Retinal pigment epithelial cell (primary cell): ENCODE measurements at places on chromosomes 1 and 21.

GRCh38 chr1:77076759-77077158 is 142.5 kb downstream of the PIGK start:
- DNase-seq, result no peak

DNA sequence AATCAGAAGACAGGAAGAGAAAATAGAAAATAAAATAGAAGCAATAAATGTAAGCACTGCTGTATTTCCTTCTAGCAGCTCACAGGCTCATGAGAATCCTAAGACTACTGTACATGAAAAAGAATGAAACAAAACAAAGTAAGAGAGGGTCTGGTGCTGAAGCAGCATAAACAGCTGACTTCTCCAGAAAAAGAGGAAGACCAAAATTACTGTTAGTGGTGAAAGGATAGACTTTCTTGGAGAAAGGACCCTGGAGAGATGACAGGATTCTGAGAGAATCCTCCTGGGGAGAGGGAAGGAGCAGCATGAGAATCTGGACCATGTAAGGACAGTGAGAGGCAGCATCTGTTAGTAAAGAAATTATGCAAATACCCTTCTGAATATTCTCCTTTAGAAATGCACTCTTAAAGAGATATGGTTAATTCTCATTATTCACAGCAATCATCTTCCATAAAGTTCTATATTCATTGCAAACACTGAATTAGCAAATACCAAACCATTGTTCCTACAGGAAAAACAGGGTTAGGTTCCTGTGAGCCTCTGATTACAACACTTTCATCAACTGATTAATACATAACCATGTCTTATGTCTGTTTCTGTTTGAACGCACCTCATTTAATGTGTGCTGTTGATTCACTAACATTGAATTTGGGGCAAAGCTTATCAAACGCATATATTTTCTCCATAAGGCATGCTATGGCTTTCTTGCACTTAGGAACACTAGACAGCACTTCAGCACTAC is 17.0 kb downstream of the SLC25A24 start:
- no peak for DNase-seq

DNA sequence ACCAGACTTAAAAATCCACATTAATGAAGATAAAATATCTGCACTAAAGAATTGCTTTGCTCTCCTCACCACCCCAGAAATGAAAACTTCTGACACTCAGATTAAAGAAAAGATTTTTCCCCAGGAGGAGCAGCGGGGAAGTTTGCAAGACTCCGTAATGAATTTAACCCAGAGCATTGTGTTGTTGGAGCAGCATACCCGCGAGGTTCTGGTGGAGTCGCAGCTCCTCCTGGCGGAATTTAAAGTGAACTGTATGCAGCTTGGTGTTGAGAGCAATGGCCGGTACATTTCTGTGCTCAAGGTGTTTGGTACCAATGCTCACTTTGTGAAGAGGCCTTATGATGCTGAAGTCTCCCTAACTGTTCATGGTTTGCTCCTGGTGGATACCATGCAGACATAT is 46.4 kb downstream of the VPS13D start:
- no peak for DNase-seq

- no peak for DNase-seq
These were observed 459.5 kb downstream of the PTPRU start for GRCh38 chr1:29695803-29696202.

DNA sequence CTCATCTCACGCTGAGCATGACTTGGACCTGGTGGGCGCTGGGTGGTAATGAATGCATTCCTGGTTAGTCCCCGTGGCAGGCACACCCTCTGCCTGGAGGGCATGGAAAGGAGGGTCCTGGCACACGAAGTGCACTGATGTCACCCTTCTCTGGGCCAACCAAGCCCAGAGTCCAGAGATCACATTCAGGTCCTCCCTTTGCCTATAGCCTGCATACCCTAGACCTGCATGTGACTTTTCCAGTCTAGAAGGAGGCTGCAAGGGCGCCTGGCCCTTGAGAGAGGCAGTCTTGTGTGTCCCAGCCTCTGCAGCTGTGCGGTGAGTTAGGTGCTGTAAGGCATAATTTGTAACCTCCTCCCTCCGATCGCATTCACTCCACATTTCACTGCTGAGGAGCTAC is 22.1 kb downstream of the PADI2 start:
- no peak for DNase-seq

DNA sequence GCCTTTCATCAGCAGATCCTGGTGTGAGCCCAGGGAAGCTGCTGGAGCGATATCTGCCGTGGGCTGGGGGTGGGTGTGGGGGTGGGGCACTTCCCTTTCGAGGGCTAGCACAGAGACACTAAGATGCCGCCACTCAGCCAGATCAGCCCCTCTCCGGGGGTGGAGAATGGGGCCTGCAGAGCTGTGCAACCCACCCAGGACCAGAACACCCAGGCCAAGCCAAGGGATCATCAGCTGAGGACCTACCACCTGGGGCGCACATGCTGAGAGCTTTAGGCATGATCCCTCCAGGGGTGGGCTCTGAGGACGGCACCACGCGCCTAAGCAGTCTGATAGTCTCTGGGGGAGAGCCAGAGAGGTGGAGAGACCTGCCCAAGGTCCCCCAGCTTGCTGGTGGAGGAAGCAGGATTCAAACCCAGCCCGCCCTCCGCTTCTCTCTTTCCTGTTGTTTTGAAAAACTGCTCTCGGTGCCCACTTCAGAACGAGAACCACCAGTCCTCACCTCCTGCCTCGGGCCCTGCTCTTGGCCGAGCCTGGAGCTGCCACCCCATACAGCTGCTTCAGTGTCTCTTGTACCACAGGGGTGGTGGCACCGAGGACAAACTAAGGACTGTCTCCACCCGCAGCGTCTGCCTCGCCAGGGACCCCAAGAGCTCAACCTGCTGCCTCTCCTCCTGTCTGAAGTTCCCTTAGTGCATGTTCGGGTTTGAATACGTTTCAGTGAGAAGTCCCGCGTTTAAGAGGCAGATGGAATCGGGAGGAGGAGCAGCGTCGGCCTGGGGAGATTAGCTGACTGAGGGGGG is 39.7 kb upstream of the RUNX3 start:
- DNase-seq, result no peak

GRCh38 chr1:46087891-46088290 is 44.5 kb downstream of the PIK3R3 start:
- no peak for DNase-seq

GRCh38 chr1:246460406-246460805 is 46.7 kb downstream of the SMYD3 start:
- no peak for DNase-seq

DNA sequence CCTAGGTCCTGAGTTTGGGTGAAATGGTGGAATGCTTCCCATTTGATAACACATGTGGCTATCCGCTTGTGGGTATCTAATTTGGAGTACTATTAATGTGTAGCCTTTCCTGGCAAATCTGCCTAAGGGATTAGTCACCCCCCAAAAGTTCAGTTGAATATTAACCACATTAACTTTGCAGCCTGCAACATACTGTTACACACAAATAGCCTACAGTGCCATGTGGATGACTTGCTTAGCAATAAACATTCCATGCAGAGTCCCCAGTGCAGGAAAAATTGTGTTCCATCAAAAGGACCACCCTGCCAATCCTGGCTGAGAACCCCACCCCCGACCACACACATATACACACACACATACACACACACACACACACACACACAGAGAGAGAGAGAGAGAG is 303.3 kb upstream of the ESRRG start:
- DNase-seq, result no peak

GRCh38 chr1:83807231-83807630 is 191.7 kb downstream of the TTLL7 start:
- no peak for DNase-seq

DNA sequence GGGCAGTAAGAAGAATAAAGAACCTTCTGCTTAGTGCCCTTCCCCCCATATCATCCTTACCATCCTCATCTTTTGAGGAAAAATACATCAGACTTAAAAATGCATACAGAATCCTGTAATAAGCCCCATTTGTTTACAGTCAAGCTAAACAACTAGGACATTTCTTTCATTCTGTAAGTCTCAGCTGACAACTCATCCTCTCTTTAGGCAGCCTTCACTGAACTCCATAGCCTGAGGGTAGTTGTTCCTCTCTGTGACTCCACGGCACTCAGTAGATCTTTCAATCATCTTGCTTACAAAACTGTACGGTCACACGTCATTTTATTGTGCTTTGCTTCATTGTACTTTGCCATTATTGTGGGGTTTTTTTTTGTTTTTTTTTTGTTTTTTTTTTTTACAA is 82.5 kb downstream of the NRIP1 start:
- no peak for DNase-seq

GRCh38 chr1:179340918-179341317 is 24.9 kb upstream of the AXDND1 start:
- no peak for DNase-seq

- no peak for DNase-seq
These were observed 85.5 kb downstream of the PIK3CD start for GRCh38 chr1:9737057-9737456.

- no peak for DNase-seq
These were observed 12.2 kb downstream of the ANXA9 start for GRCh38 chr1:150994248-150994647.

DNA sequence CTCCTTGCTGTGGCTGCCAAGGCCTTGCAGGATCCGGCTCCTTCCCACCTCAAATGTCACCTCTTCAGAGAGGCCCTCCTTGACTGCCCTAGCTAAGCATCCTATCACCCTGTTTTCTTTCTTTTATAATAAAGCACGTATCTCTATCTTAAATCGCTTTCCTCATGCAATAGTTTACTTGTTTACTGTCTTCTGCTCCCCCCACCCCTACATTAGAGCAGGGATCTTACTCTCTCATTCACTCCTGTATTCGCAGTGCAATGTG is 36.4 kb downstream of the MYOM3 start:
- no peak for DNase-seq

GRCh38 chr1:116909512-116910378 is at the start of gene PTGFRN:
Gene PTGFRN, plus strand, starts transcription at chr1:116909916. Its CDS starts 288 bp downstream, at chr1:116910204.
- no peak for DNase-seq

GRCh38 chr1:87115317-87115890 is 201.0 kb downstream of the HS2ST1 start:
- DNase-seq, result peak; percentile 89

- DNase-seq, result no peak
These were observed 24.0 kb downstream of the PLCH2 start for GRCh38 chr1:2499986-2500596.

GRCh38 chr1:30679201-30679975 is 44.0 kb downstream of the MATN1 start:
- no peak for DNase-seq

DNA sequence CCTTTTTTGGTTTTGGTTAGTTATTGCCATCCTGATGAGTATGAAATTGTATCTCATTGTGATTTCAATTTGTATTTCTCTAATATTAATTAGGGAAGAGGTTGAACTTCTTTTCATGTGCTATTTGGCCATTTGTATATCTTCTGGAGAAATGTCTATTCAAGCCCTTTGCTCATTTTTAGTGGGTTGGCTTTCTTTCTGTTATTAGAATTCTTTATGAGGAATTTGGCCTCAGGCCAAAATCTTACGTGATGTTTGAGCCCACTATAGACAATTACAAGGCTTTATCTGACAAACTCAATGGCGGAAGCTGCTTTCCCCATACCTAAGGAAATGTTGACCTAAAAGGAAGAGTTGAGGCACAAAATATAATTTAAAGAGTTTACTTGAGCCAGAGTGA is 32.9 kb downstream of the IVNS1ABP start:
- DNase-seq, result no peak

- DNase-seq, result no peak
These were observed 187.5 kb upstream of the PLXNA2 start for GRCh38 chr1:208431721-208432120.

- no peak for DNase-seq
These were observed 271.1 kb downstream of the PTPRC start for GRCh38 chr1:198909973-198910372.

GRCh38 chr21:29230551-29231261 is 68.0 kb upstream of the BACH1 start:
- DNase-seq, result no peak

GRCh38 chr1:86865973-86866637 is 47.8 kb downstream of the SELENOF start:
- no peak for DNase-seq

DNA sequence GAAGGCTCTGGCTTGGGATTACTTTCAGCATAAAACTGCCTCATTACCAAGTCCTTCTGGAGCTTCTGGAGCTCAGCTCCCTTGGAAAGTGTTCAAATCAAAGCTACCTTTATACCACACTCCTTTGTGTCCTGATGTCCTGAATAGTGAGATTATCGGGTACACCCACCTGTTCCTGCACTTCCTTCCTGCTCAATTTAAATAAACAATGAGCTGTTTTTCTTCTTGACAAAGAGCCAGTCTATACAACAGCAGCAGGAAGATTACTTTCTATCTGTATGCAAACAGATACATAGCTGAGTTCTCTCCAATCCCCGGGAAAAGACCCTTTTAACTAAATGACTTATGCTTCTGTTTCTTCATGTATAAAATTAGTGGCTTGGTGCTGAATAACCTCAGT is 258.0 kb upstream of the FMN2 start:
- DNase-seq, result no peak

DNA sequence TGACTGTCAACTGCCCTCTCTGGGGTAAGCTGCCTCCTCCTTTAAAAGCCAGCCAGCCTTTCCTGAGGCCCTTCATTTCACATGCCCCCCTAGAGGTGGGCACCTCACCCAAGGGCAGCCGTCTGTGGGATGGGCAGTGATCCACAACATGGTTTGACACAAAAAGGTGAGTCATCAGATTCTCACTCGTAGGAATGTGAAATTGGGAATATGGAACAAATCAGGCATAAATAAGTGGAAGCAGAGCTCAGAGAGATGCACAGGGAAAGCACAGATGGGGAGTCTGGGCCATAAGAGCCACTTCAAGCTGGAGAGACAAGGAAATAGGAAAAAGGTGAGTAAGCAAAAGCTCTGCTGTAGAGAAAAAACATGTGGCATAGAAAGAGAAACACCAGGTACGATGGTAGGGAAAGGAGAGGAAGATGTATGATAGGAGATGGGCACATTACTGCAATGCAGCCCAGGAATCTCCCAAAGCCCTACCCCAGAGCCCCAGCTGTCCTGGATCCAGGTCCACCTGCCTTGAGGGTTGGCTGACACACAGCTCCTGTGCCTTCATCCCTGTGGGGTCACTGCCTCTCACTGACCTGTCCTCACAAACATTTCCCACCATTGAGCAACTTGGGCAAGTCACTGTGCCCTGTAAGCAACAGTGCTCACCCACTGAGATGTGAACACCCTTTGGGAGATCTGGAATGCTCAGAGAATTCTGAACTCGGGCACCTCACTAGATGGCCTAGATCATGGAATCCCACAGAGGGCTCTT is 86.6 kb downstream of the ASTN1 start:
- no peak for DNase-seq

GRCh38 chr1:28374297-28374696 is 4.8 kb downstream of the PHACTR4 start:
- DNase-seq, result peak; percentile 41

DNA sequence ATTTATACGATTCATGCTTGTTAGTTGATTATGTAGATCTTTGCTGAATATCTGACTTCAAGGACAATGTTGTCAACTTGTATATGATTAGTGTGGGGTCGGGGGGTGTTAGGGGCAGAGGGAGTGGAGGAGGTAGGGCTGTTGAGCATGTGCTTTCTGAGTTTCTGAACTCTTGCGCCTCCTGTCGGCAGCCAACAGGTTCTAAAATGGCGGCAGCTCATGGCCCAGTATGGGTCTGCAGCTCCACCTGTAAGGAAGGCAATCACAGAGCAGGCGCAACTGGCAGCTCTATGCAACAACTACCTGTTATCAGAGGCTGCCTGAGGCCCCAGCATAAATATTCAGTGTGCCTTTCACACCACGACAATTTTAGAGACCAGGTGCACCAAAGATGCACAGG is 205.8 kb upstream of the PLXNA2 start:
- DNase-seq, result no peak

GRCh38 chr1:172485626-172486025 is 41.8 kb upstream of the PIGC start:
- DNase-seq, result no peak
